AG10803 (cell line): ENCODE measurements at places on chromosomes 7 and 10.

DNA sequence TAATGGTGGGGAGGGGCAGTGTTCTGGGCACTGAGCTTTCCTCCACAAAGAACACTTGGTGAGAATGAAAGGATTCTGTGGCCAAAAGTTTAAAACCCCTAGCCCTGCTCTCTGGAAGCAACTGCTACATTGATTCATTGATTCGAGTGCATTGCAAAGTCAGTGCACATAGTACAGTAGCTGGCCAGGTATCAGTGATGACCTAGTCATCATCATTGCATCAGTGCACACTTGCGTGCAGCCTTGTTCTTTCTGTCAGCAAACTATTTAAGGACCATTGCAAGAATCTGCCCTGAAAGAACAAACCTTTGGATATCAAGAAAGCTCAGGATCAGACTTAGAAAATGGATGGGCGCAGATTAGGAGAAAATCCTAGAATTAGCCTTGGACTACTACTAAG lies 47.4 kb downstream of the CUL1 start:
- DNase-seq, result peak; percentile 1

DNA sequence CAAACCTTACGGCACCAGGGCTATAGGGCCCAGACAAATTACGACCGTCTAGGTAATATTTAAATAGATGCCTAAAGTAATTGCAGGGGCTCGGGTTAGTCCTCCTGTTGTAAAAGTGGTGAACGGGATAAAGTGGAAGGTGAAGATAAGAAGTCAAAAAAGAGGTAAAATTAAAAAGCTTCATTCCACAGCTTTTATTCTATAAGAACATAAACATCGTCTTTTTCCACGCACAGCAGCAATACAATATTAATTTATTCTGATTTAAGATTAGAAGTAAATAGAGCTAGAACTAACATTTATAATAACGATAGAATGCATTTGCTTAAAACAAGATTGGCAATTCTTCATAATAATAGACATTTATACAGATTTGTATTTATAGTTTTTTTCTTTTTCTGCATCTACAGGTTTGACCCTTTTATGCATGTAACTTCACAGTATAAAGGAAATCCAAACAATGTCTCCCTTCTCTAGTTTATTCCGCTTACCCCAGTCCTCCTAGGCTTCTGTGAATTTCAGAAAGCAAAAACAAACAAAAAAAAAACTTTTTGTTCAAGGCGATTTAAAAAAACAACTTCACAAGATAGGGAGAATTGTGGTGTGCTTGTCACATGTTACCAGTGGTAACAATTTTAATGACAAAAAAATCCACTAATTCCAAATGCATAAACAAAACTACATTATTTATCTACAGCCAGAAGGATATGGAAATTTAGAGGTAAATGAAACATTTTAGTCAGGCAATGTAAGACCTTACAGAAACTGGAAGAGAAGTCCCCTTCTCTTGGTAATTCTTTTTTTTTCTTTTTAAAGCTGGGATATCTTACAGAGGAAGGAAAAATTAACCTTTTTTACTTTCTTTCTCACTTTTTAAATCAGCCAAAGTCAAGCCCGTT lies 3.4 kb downstream of the HOXA10 start:
- no peak for DNase-seq

DNA sequence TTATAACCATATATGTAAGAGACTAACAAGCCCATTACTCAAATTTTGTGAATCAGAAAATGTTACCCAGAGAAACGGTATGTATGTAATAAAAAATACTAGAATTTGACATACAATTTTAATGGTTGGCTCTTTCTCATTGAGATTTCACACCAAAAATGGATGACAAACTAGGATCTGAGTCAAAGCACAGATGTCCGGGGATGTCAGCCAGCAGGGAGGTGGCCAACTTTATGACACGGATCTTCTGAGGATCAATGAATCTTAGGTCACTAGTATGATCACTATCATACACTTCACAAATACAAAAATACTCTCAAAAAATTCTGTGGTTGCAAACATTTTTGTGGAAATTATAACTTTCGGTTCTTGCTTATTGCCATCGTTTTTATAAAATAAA lies 173.5 kb upstream of the NFE2L3 start:
- DNase-seq, result no peak

GRCh38 chr7:132436121-132436520 lies 140.1 kb downstream of the PLXNA4 start:
- no peak for DNase-seq

- DNase-seq, result no peak
Measured at GRCh38 chr7:104011829-104012228, 22.4 kb upstream of the RELN start.

GRCh38 chr7:85426487-85426960 lies 239.7 kb upstream of the SEMA3D start:
- peak; percentile 2 for DNase-seq

DNA sequence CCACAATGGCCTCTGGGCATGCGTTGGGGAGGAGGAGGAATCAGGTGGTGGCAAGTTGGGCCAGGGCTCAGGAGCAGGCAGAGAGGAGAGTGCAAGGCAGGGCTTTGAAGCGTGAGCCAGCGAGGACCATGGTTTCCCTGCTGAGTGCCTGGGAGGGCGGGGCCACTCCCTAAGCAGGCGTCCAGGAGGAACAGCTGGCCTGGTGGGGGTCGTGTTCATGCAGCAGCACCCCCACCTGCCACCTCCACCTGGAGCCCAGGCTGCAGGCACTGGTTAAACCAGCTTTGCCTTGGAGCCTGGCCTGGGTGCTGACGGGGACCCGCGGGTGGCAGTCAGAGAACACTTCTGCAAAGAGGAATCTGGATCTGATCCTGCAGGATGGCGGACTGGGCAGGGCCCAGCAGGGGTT lies 24.2 kb upstream of the AQP1 start:
- no peak for DNase-seq

GRCh38 chr7:156156734-156157408 lies 344.6 kb upstream of the SHH start:
- DNase-seq, result no peak

DNA sequence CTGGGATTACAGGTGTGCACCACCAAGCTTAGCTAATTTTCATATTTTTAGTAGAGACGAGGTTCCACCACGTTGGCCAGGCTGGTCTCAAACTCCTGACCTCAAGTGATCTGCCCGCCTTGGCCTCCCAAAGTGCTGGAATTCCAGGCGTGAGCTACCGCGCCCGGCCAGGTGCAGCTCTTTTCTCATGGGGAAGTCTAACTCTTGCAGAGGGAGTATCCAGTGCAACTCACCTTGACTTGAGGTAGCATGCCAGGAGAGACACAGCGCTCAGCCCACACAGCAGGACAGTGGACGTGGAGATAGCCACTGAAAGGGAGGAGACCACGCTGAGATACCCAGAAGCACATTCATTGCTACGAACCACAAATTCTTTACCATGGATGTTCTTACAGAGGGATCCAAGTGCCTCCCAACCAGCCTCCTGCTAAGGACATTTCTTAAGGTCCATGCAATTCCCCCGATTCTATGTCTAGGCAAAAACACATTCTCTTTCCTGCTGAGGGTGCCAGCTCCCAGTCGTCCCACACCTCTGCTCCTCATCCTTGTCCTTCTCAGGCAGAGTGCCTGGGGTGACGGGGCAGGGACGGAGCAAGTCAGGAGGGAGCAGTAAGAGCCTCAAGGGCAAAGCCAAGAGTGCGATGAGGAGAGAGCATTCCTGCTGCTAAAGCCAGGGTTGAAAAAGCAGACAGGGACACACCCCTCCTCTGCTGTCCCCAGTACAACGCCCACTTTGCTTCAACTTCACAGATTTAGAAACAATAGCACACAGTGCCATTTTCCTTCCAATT lies 21.0 kb downstream of the IL15RA start:
- no peak for DNase-seq

- DNase-seq, result no peak
Measured at GRCh38 chr7:44654255-44654796, 47.9 kb downstream of the OGDH start.

GRCh38 chr7:88218429-88218745 lies 1.5 kb downstream of the SRI start:
- DNase-seq, result no peak

GRCh38 chr7:27763983-27764508 lies 24.1 kb downstream of the TAX1BP1 start:
- DNase-seq, result no peak

- DNase-seq, result peak; percentile 99
Measured at GRCh38 chr10:104300736-104301292, 31.8 kb downstream of the GSTO2 start.

GRCh38 chr10:112985690-112986543 lies 35.9 kb downstream of the TCF7L2 start:
- DNase-seq, result peak; percentile 72

DNA sequence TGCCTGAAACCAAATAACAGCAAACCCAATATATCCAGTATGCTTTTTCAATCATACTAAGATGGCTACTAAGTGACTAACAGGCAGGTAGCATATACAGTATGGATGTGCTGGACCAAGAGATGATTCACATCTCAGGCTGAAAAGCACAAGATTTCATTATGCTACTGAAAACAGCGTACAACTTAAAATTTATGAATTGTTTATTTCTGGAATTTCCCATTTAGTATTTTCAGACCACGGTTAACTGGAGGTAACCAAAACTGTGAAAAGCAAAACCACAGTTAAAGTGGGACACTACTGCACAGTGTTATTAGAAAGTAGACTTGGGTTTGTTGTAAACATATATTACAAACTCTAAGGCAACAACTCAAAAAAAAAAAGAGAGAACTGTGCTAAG lies 91.5 kb downstream of the KMT2C start:
- DNase-seq, result no peak

DNA sequence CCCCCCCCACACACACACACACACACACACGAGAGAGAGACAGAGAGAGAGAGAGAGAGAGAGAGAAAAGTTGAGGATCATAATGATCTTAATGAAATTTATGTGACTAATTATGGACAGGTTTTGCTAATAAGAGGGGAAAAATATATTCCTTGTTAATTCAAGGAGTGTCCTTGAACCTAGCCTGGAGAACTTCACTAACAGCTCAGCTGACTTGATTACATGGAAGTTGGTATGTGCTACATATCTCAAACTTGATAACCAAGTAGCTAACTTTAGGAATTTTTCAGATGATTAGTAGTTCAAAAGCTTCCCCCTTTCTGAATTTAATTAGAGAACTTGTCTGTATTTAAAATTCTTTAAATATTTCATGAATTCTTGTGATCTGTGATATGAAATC lies 15.3 kb downstream of the SLF2 start:
- DNase-seq, result no peak

- no peak for DNase-seq
Measured at GRCh38 chr10:1609648-1609970, 127.7 kb downstream of the ADARB2 start.

- no peak for DNase-seq
Measured at GRCh38 chr7:50970092-50970491, 187.4 kb upstream of the GRB10 start.

DNA sequence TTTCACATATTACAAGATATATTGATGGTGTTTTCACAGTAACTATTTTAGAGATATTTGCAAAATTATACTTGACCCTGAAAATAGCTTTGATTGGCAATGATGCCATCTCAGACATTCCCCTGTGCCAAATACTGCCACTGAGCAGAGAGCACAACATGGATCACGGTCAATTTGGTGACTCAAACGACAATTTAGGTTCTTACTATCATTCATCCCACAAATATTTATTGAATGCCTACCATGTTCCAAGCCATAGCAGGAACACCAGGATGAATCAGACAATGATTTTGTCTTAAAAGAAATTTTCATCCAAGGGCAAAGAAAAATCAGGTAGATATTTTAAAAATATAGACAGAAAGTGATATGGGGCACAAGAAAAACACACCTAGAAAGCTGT lies 153.2 kb upstream of the ADO start:
- peak; percentile 65 for DNase-seq

- DNase-seq, result no peak
Measured at GRCh38 chr7:157565201-157565626, 228.4 kb downstream of the DNAJB6 start.

- no peak for DNase-seq
Measured at GRCh38 chr10:4262449-4262848, 477.4 kb upstream of the KLF6 start.

- DNase-seq, result no peak
Measured at GRCh38 chr10:129846991-129847391, 117.1 kb downstream of the EBF3 start.

DNA sequence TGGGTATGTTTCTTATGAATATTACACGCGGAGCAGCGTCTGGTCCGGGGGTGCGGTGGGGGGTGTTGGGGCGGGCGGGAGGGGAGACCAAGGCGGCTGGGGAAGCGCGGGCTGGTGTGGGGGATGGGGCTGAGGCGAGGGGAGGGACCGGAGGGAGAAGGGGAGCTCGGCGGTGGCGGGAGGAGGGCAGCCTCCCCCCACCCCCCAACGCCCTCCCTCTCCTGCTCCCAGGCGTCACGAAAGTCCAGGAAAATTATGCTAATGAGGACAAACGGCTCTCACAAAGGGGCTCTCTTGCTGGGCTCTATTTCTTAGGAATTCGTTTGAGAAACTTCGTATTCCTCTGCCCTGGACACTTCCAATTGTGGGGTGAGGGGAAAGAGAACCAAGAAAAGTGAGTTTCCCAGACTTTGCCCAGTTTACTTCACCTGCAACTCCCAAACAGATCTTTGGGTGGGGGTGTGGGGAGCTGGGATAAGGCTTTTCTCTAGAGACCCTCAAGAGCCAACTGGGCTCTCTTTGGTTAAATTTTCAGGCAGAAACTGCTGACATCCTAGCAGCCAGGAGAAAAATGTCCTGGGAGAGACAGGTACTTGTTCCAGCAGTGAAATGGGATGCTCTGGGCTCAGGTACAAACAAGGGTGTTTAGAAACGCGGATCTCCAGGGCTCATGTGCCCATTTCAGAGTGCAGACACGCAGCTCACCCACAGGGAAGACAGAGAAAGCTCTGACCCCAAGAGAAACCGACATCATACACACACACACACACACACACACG lies 11.7 kb upstream of the HOXA2 start:
- no peak for DNase-seq

DNA sequence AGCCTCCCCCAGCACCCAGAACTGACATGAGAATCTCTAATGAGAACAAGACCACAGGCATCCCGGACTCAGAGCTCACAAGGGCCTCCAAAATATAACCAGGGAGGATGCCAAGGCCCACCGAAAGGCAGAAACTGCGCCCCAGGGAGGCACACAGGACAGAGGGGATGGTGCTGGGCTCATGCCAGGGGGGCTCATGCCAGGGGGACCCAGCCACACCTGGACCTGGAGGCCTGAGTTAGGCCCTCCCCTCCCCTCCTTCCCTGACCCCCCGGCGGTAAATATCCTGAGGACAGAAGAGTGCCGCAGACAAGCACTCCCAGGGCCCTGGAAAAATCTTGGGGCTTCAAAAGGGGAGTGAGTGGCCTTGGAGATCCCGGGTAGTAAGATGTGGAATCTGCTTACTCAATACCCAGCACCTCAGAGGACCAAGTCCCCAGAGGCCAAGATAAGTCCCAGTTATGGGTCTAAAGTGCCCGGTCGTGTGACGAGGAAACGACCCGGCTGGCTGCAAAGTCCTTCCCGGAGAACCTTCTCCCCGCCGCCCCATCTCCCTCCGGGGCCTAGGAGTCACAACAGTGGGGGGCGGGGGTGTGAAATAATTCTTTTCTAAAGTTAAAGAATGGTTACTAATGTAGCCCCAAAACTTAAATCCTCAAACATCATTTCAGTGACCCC lies 11.9 kb downstream of the PDGFA start:
- no peak for DNase-seq
